ENCODE measurements at places on chromosomes 11 and 22.

DNA sequence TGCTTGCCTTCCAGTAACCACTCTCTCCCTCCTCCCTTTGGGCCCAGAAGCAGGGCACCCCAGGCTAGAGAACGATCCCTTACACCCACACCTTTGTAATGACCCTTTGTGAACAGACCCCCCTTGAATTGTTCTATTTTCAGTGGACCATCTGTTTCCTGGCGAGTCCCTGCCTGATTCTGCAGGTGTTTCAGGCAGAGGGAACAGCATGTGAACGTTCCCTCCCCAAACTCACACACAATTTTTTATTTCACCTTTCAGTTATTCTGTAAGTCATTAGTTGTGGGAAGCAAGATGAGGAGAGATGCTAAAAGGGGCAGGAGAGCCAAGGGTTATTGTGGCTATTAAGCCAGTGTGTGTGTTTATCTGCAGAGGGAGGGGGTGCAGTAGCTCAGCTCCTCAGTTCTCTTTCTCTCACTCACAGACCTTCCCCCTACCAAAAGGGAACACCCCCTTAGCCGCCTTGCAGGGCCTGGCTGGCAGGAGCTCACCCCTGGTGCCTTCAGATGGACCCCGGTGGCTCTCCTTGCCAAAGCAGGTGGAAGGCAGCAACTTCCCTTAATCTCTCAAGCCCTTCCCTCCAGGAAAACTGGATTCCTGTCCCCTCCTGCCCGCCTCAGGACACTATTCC is 64.8 kb upstream of the SPON1 start:
- no peak for DNase-seq

GRCh38 chr11:69828971-69829344 is 9.7 kb upstream of the FGF3 start:
- no peak for DNase-seq

- no peak for DNase-seq
Measured at GRCh38 chr11:1796413-1797011, 32.8 kb upstream of the CTSD start.

- DNase-seq: peak; percentile 11
Measured at GRCh38 chr11:45332276-45332934, 46.3 kb upstream of the SYT13 start.

GRCh38 chr11:2772544-2773031 is 72.8 kb upstream of the KCNQ1OT1 start:
- DNase-seq: no peak

DNA sequence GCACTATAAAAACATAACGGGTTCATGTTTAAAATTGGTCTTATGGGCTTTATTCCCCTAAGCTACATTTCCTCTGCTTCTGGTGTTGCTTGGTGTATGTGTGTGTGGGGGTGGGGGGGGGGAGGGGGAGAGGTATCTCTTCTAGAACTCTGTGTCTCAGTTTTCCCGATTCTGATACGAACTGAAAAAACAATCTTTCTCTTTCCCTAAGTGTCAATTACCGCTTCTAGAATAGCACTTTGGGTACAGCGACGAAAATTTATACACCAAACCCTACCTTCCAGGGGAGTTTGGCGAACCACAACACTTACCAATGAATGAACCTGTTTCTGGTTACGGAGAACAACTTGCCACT is 636 bp downstream of the NUP160 start:
- DNase-seq: no peak

DNA sequence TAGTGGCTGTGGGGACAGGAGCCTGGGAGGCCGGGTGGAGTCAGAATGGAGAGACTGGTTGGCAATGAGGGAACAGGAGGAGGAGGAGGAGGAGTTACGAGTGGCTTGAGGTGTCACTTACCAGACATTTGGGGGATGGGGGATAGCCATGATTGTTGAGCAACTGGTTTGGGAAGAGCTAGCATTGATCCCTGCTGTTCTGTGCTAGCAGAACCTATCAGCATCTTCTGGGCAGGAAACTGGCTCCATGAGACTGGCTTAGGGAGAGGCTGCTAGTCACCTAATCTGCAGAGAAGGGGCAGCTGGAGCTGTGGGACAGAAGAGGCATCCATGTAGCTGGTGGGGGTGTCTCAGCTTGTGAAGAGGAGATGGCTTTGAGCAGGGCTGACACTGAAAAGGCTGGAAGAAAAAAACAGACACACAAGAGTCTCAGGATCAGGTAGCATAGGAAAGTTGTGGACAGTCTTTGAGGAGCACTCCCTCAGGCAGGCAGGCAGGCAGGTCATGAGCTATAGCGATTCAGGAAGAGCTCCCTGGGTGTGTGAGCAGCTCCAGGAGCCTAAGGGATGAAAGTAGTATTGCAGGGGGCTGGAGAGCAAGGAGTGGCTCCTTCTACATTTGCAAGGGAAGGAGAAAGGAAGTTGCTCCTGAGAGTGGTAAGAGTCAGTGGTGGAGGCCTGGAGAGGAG is 22.3 kb downstream of the PIK3IP1 start:
- DNase-seq: no peak

- DNase-seq: no peak
Measured at GRCh38 chr22:20118300-20119020, 1.4 kb upstream of the TRMT2A start.

DNA sequence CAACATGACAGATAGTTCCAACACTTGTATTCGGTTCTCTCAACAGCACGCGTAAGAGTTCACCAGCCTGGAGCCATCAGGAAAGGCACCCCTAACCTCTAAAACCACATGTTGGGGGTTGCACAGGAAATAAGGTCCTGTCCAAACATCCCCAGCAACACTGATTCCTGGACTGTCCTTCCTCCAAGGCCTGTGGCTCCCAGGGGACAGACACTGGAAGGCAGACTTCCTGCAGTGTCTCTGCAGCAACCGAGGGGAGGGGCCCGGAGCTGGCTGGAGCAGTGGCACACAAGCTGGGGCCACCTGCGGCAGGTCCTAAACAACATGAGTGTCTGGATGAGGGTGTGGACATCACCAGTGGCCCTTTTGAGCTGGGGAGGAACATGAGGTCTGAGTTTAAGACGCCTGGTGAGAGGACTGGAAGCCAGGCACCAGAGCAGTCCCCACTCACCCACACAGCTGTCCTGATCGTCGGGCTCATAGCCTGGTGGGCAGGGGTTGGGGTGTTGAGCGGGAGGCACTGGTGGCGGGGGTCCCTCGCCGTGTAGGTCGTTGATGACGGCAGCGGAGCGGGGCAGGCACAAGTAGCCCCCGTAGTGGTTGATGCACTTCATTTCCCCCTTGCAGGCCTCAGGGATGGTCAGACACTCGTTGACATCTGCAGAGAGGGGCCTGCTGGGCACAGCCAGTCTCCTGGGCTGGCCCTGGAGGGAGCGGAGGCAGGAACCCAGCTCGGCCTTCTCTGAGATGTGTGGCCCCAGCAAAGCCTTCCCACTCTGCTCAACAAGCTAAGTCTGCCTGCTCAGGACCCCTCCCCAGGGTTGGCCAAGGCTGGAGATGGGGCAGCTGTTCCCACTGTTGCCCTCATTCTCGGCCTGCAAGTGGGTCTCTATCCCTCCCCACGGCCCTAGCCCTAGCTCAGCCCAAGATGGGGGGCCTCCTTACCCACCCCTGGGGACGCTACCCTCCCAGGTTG is 1.6 kb downstream of the EFEMP2 start:
- DNase-seq: no peak
